GOT3 (cell line): ENCODE measurements at places on chromosomes 2 and 18.

DNA sequence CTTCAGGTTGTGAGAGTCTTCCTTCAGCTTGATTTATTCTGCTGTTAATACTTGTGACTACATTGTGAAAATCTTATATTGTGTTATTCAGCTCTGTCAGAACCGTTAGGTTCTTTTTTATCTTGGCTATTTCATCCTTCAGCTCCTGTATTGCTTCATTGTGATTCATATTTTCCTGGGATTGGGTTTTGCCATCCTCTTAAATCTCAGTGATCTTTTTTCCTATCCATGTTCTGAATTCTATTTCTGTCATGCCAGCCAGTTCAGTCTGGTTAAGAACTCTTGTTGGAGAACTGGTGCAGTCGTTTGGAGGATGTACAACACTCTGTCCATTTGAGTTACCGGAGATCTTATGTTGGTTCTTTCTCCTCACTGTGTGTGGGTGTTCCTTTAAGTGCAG is 19.1 kb downstream of the MSTN start:
- no peak for DNase-seq

DNA sequence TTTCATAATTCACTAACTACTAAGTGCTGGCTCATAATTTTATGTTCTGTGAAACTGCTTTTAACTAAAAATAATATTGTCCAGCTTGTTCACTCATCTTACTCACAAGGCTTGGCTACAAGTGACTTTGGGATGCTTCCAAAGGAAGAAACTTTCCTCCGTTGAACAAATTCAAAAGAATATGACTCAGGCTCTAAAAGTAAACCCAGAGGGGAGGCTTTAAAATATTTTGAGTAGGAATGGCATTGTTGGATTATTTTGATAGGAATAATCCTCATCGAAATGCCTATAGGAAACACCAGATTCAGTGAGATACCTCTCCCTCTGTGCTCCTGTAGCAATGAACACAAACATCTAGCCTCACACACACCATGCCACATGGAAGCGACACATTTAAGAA is 25.2 kb upstream of the TLK1 start:
- DNase-seq, result no peak

DNA sequence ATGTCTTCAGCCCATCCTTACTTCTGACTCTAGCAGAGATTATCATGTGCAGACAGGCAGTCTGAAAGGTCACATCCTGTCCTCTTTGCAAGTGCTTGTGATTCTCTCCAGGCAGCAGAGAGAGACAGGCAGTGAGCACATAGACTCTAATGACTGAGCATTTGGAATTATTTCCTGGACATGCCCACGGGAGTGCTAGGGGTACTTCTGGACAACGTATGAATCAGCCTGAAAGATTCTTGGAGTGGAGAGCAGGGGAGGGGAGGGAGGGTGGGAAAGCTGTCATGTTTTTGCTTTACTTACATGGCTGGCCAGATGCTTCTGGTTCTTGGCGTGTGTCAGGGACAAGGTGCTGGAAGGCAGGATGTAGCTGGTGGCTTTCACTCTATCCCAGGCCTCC is 150.6 kb downstream of the RIF1 start:
- no peak for DNase-seq

- DNase-seq, result no peak
Measured at GRCh38 chr2:159211447-159212396, 74.8 kb downstream of the WDSUB1 start.

GRCh38 chr2:157911750-157912149 is 35.6 kb upstream of the ACVR1 start:
- no peak for DNase-seq

DNA sequence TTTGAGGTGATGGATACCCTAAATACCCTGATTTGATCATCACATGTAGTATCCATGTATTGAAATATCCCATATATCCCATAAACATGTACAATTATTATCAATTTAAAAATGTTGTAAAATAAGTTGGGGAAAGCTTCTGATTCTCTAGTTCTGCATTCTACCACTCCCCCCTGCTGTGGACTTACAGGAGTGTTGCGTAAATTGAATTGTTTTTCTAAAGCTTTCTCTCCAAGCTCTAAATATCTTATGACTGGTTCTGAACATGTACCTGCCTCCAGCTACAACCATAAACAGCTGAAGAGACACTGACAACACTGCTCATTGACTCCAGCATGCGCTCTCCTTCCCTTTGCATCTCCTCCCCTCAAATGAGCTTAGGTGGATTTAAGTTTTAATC is 145.2 kb downstream of the MGAT5 start:
- DNase-seq, result no peak

DNA sequence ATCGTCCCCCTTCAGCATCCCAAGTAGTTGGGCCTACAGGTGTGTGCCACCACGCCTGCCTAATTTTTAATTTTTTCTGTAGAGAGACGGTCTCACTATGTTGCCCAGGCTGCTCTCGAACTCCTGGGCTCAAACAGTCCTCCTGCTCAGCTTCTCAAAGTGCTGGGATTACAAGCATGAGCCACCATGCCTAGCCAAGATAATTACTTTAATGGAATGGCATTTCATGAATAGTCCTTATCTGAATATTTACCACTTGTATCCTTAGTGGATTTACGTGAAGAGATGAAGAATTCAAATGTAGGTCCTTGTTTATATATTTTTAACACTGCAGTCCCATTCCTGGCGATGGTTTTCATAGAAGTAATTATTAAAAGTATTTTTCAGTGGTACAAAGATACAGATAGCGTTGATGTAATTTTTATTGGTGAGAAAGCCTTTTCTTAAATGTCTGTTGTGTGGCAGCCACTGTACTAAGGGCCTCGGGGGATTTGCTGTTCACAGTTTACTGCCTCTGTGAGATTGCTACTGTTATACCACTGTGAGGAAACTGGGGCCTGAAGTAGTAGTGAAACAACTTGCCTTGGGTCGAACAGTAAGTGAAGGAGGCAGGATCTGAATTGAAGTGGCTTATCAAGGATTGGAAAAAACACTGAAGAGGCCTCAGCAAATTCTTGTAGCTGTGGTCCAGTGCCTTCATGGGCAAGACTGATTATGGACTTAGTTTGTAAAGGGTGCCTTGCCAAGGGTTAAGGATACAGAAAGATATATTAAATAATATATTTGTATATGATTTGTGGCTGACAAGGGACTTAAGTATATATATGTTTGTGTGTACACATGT is 151.2 kb downstream of the PRPF40A start:
- no peak for DNase-seq

- no peak for DNase-seq
Measured at GRCh38 chr2:8408560-8409460, 273.0 kb upstream of the ID2 start.

DNA sequence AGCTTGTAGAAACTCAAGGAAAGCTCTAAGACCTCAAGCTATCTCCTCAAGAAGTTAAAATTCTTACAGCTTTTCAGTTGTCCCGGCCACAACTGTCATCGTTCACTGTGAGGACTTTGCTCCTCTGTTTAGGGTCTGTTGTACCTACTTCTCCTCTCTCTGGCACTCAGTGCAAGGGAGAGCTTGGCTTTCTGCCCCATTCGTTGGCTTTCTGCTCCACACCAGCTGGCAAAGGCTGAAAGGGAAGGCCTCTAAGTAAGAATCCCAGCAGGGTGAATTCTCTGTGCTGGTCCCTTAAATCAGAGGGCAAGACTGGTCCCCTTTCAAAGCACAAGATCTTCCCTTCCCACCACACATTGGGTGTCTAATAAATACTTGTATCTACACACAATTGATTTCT is 17.3 kb downstream of the ZBTB7C start:
- DNase-seq, result no peak

DNA sequence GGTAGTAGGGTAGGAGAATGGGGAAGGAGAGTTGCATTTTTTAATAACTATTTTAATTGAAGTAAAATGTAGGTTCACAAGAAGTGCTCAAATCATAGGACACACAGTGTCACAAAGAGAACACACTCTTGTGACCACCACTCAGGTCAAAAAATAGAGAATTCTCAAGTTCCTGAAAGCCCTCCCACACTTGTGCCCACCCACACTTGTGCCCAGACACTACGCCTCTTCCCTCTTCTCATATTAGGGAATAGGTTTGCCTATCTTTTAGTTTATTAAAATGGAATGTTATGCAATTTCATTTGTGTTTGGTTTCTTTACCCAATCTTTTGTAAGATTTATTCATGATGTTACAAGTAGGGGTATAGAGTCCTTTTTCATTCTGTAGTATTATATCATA is 67.2 kb downstream of the UGGT1 start:
- DNase-seq, result no peak

- DNase-seq, result no peak
Measured at GRCh38 chr2:187155476-187155875, 292.6 kb downstream of the CALCRL start.

GRCh38 chr2:26612522-26613240 is 28.5 kb downstream of the CIB4 start:
- no peak for DNase-seq

GRCh38 chr2:74461187-74462053 is 3.2 kb downstream of the WBP1 start:
- DNase-seq, result no peak

GRCh38 chr2:144629935-144630334 is 110.0 kb upstream of the ZEB2 start:
- DNase-seq, result no peak

DNA sequence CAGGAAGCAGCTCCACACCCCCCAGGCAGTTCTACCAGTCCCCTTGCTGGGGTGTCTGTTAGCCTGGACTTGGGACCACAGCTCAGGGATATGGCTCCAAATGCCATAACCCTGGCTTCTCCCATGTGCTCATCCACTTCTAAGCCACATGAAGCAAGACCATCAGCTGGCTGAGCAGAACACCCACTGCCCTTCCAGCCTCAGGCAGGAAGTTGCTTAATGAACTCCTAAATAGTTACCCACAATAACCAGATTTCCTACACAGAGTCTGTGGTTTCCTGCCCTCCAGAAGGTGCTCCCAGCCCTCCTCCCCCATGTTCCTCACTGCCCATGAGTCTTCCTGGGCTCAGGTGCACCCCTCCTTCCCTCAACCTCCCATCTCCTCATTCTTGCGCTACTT is 98.3 kb upstream of the EPC2 start:
- no peak for DNase-seq

DNA sequence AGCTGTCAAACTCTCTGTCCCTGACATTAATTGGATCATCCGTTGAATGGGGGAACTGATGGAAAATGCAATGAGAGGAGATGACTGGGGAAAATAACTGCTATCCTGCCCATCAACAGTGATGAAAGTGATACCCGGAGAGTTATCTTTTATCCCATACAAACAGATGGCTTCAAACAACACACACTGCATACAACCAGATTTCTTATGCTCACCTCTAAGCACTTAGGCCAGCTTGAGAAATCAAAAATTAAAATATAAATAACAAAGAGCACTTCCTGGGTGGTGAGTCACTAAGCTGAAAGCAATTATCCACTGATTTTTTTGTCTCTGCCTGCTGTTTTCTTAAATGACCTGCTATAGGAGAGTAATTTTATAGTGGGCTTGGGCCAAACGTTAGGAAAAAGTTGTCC is 237.6 kb upstream of the RGPD4 start:
- no peak for DNase-seq

DNA sequence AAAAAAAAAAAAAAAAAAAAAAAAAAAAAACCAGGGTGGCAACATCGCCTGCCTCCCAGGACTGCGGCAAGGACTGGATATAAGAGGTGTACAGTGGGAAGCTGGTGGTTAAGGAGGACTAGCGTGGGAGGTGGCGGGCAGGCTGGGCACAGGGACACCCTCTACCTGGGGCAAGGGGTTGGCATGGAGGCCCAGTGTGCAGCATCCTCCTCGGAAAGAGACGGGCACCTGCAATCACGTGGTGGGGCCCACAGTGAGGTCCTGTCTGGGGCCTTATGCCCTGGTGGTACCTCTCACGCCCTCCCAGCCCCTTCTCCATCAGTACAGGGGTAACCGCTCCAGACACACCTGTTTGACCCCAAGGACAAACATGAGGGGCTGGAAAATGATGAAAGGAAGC is 27.9 kb downstream of the PXDN start:
- DNase-seq, result no peak

DNA sequence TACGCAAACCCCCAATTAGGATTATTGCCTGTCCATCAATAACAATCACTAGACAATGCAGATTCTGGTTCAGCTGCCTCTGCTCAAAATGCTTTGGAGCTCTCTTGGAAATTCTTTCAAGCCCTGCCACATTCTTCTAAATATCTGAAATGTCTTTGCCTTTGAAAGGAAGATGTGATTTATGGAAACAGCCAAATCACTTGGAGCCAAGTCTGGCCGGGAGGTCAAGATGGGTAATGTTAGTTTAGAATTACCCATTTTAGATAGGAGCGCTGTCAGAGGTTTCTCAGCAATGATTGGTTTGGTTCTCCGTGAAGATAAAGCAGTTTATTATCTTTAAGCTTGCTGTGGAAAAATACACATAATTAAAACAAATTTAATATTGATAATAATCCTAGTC is 306.7 kb downstream of the SETBP1 start:
- no peak for DNase-seq

DNA sequence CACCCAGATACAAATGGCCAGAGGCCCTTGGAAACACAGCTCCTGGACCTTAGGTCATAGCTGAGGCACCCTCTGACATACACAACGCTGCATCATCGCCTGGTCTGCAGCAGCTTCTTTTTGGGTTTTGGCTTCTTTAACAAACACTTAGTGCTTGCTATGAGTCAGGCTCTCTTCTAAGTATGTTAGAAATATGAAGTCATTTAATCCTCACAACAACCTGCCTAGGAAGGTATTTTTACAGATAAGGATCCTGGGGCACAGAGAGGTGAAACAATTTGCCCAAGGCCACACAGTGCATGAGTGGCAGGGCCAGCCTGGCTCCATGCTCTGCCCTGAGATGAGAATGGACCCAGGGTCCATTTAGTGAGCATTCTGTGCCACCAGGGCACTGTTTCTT is 96.6 kb downstream of the TMEM17 start:
- no peak for DNase-seq

DNA sequence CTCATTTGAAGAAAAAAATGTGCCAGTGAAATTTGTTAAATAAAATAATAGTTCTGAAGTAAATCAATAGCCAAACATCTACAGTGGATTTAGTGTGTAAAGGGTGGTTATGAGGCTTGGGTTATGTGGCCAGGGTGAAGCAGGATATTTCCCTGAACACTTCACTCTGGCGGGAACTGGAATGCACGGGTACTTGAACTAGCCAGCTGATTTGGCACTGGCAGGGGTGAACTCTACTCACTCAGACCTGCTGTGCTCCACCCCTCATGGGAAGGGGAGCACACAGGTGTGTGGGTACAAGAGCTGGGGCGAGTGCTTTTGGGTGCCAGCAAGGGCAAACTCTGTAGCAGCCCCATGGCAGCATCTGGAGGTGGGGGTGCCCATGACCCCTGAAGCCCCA is 278.2 kb downstream of the CALCRL start:
- no peak for DNase-seq

DNA sequence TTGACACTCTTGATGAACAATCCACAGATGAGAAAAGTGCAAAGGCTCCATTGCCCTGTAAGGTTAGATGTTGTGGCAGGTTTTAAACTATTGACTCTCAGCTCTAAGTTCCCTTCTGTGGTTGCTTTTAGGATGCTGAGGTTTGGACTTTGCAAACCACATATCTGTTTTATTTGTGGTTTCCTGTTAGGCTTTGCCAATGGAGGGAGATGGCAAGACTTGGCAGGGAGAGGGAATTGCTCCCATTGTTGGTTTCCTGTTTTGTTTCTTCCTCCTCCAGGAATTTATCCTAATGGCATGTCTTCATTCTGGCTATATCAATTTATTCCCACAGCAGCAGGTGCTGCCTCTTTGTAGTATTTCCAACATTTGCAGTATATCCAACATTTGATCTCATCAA is 772.3 kb downstream of the LRRTM4 start:
- DNase-seq, result no peak

- no peak for DNase-seq
Measured at GRCh38 chr2:233385489-233386044, 31.3 kb downstream of the DGKD start.
